ENCODE measurements at places on chromosomes 2 and 18.

GRCh38 chr2:24813691-24814137 is 20.5 kb downstream of the CENPO start:
- no peak for DNase-seq

GRCh38 chr2:75342504-75343175 is 143.3 kb upstream of the TACR1 start:
- no peak for DNase-seq

DNA sequence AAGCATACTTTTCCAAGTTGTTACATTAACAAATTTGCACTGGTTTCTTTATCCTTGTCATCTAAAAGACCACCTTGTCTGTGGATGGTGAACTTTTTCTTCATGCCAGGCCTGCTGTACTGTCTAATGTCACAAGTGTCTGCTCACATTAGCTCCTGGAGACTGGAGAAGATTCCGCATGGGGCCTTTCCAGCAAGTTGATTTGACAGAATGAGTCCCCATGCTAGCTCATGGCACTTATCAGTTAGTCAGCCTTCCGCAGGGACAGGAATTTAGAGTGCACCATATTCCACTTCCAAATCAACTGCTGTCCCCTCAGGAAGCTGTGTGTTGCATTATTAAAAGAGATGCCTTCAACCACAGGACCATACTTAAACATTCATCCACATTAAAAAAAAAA is 41.4 kb upstream of the LRPPRC start:
- DNase-seq = no peak

GRCh38 chr18:74702950-74703349 is 105.3 kb downstream of the ZNF407 start:
- DNase-seq = no peak

GRCh38 chr2:26752656-26753055 is 11.4 kb upstream of the SLC35F6 start:
- no peak for DNase-seq

DNA sequence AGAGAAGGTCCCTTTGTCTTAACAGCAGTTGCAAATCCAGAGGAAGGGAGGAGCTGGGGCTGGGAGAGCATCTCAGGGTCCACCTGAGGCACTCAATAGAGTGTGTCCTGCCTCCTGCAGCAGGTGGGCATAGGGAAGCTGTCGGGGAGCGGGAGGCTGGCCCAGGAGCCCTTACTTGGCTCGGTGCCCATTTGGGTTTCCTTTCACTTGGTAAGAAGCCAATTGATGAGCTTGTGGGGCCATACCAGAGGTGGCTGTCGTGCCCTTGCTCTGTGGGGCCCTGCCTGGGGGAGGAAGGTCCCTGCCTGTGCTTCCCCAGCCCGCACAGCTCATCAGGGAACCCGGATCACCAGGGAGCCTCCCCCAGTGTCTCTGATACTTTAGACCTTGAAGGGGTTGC is 229.7 kb downstream of the DYSF start:
- no peak for DNase-seq

DNA sequence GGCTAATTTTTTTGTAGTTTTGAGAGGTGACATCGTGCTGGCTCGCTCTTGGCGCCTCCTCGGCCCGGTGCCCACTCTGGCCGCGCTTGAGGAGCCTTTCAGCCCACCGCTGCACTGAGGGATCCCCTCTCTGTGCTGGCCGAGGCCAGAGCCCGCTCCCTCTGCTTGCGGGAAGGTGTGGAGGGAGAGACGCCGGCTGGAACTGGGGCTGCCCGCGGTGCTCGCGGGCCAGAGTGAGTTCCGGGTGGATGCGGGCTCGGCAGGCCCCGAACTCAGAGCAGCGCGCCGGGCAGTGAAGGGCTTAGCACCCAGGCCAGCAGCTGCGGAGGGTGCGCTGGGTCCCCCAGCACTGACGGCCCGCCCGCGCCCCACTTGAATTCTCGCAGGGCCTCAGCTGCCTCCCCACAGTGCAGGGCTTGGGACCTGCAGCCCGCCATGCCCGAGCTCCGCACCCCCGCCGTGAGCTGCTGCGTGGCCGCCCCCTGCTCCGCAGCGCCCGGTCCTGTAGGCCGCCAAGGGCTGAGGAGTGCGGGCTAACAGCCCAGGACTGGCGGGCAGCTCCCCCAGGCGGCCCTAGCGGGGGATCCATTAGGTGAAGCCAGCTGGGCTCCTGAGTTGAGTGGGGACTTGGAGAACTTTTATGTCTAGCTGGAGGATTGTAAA is 113.2 kb upstream of the ZSWIM2 start:
- DNase-seq = no peak

- DNase-seq = no peak
Measured at GRCh38 chr2:161947406-161947805, 126.6 kb downstream of the DPP4 start.

GRCh38 chr2:9702604-9703084 is 71.8 kb upstream of the YWHAQ start:
- DNase-seq = no peak

- no peak for DNase-seq
Measured at GRCh38 chr2:142058149-142058548, 72.7 kb downstream of the LRP1B start.

- peak; percentile 22 for DNase-seq
Measured at GRCh38 chr2:26086155-26086637, 52.3 kb downstream of the RAB10 start.

GRCh38 chr2:43280994-43281393 is 54.6 kb upstream of the ZFP36L2 start:
- no peak for DNase-seq

DNA sequence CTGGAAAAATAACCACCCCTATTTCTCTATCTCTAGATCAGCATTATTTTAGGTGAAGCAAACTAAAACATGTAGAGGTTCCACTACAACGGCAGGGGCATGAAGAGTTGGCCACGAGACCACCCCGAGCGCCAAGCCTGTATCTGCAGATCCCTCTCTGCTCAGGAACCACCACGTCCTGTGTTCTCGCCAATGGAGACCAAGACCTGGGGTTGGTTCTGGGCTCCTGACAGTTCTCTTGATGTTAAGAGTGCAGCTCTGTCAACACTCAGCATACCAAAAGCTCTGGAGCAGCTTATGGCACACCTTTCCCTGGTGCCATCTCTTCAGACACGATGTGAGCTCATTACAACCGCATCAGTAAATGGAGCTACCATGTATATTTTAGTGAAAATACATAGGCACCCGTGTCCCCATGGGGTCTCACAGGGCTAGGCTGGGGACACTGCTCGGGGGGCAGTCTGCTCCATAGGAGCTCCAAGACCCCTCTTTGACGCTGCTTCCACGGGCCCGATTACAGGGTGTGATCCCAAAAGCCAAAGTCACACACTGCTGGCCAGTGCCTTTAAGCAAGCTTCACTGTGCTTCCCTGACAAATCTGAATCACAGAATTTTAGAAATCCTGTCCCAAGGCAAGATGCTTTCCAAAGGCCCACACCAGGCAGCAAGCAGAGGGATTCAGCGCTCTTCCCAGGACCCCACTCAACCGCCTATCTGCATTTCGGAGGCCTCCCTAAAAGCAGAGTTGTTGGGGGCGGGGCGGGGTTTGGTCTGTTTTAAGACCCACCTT is 72.2 kb downstream of the EMILIN2 start:
- no peak for DNase-seq

DNA sequence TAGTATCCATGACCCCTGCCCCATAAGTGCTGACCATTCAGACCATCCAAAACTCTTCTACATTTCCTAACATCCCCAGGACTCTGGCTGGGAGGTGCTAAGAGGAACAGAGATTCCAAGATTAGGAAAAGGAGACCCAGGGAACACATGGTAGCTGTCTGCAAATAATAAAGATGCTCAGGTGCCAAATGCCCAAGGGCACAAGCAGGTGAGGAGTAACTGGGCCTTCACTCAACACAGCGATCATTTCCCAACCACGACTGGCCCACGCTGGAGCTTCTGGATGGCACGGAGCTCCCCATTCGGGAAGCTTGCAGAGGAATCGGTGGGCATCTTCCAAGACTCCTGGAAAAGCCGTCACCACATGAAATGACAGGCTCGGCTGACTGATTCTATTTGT is 255.9 kb upstream of the SMIM21 start:
- no peak for DNase-seq

DNA sequence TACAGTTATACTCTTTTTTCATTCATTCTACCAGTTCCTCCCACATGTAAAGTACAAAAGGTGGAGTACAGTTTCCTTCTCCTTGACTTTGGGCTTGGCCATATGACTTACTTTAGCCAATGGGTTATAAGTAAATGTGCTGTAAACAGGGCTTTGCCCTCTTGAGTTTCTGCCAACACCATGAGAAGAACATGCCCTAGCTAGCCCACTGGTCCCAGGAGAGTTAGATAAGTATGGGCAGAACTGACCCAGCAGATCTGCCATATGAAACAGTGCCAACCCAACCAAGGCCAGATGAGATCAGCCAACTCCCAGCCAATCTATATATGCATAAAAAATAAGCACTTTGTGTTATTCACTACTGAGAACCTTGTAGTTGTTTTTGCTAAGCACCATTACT is 25.5 kb downstream of the ZC3H8 start:
- DNase-seq = no peak

- DNase-seq = no peak
Measured at GRCh38 chr2:190094316-190094871, 31.9 kb upstream of the MSTN start.

GRCh38 chr2:127208313-127208712 is 11.8 kb downstream of the CYP27C1 start:
- DNase-seq = no peak

Data from stimulated activated CD4-positive, alpha-beta T cell treated with anti-CD3 and anti-CD28 coated beads, Interleukin-2, amount 100 ng/mL, for 24 hours (primary cell).